Stimulated activated CD4-positive, alpha-beta T cell treated with anti-CD3 and anti-CD28 coated beads, Interleukin-1b, Interleukin-23, amount 100 ng/mL, for 4 hours (primary cell): ENCODE measurements at places on chromosomes 7 and 10.

GRCh38 chr10:22335173-22335933 is 9.9 kb upstream of the SPAG6 start:
- no peak for DNase-seq

DNA sequence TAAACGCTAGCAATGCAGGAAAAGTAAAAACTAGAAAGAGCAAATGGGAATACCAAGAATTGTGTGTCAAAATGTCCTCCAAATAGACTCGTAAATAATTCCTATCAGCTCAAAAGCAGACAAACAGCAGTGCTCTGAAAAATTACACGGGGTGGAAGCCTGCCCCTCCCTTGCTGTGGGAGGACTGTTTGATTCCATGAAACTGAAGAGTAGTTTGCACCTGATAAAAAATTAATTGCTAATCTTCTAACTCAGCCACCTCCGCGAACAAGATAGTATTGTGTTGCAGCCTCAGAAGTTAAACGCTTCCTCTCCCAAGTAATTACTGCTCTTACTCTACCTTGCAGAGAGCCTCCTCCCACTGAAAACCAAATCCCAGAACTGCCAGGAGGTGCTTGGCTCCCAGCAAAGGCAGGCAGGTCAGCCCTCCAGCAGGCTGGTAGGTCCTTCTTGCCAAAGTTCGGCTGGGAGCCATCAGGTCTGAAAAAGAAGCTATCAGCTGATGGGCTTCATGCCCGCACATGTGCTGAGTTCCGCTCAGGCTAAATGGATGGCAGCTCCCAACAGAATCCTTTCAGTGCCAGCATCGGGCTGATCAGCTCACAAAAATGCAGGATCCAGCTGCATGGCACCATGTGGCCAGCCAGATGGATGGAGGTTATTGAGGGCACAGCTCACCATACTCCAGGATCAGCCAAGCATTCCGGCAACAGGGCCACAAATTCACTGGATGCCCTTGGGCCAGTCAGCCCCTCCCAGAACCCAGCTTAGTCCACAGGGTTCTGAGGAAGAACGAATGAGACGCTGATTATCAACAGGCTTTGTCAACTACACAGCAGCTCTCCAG is 37.1 kb downstream of the MAD1L1 start:
- DNase-seq = no peak

- no peak for DNase-seq
Observed at GRCh38 chr10:71887743-71888142, 36.7 kb upstream of the PSAP start.

DNA sequence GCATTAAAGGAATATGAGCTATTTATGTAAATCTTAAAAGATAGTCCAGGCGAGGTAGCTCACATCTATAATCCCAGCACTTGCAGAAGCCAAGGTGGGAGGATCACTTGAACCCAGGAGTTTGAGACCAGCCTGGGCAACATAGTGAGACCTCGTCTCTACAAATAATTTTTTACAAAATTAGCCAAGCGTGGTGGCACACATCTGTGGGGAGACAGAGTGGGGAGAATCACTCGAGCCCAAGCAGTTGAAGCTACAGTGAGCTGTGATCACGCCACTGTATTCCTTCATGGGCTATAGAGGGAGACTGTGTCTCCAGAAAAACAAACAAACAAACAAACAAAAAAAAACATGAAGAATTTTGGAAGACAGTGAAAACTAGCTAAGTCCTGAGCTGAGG is 28.4 kb downstream of the HERC4 start:
- no peak for DNase-seq

- DNase-seq = no peak
Observed at GRCh38 chr7:70006261-70006920, 408.1 kb downstream of the AUTS2 start.

DNA sequence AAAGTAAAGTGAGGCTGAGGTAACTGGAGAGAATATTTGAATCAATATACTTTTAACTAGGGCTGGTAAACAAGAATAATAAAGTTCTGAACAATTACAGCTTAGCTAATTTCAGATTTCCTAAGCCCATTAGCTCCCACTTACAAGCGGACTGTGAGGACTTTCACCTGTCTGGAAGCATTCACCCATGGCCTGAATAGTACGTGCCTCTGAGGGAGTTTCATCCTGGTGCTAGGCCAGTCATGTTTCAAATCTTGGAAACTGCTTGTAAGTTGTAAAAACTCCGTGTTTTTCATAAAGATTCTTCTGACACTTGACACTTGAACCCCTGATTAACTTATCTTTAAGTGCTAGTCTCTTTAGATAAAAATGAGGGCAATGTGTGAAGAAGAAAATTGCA is 975.2 kb upstream of the GHITM start:
- DNase-seq = no peak

DNA sequence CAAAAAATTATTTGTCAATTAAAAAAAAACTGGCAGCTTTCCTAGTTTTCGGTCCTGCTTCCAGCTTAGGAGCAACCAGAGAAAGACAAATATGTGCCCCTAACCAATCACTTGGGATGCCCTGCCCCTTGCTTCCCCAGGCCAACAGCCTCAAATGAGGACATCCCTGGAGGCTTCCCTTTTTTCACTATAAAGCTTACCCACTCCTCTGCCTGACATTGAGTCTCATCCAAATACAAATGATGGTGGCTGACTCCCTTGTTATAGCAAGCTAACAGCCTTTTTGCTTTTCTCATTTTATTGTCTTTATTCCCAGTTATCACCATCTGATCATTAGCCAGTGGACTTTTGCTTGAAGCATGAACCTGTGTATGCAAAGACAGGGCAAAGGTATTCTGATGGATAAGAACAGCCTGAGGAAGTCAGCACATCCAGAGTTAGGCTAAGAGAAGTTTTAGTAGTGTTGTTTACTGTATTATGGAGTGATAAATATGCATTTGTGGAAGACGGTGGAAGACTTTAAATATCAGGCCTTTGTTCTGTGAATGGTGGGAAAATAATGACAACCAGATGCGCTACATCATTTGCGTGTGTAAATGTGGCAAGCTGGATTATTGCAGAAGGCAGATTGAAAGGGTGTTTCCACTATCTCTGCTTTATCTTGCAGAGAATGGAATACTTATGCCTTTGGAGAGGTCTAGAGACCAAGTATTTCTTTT is 1.7 kb upstream of the CCM2 start:
- no peak for DNase-seq

- no peak for DNase-seq
Observed at GRCh38 chr7:153331427-153331826, 571.9 kb downstream of the ACTR3B start.
